ENCODE measurements at places on chromosomes 12 and 14.

DNA sequence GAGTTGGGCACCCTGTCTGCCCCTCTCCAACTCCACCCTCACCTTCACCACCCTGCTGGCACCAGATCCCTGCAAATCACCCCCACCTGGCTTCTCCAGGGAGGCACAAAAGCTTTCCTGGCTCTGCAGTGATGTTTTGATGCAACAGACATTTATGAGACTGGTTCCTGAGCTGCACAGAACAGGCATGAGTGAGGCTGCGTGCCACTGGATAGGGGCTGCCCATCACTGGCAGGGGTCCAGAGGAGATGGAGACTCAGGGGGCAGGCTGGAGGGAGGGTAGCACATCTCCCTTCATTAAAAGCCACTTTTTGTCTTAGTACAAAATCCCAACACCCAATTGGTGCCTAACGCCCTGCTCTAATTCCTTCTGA, 17.3 kb upstream of the ZDHHC22 start:
- no peak for DNase-seq

- DNase-seq = no peak
Observed at GRCh38 chr14:56147449-56147848, 29.2 kb downstream of the PELI2 start.

DNA sequence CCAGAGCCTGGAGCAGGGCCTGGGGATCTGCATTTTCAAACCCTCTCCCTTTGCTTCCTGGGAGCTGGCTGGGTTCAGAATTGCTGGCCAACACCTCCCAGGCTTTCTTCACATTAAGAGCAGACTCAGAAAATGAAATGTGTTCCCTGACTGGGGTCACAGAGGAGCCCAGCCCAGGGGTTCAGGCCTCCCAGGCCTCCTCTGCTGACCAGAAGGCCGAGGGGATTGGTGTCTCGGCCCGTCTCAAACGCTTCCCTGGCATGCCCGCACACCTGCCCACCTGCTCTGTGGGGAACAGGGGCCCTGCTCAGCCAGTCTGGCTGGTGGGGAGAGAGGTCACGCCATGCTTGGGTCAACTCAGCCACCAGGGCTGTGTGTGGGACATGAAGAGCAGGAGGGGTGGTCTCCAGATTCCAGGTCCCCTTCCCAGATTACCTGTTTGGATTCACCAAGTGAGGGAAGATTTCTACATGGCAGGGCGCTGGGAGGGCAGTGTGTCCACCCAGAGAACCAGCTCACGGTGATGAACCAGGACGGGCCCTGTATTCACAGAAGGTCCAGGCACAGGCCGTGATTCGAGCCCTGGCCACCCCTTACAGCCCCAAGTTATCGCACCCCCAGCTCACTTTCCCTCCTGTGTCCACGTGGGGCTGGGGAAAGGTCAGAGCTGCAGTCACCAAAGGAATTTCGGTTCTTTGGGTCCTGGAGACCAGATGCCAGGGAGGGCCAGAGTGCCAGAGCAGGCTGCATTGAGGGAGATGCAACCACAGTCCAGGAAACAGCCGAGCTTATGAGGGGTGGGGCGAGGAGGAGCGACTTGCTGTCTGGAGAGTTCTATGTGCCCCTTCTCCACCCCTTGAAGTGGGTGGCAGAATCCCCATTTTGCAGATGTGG, 55.2 kb upstream of the RIN3 start:
- no peak for DNase-seq

DNA sequence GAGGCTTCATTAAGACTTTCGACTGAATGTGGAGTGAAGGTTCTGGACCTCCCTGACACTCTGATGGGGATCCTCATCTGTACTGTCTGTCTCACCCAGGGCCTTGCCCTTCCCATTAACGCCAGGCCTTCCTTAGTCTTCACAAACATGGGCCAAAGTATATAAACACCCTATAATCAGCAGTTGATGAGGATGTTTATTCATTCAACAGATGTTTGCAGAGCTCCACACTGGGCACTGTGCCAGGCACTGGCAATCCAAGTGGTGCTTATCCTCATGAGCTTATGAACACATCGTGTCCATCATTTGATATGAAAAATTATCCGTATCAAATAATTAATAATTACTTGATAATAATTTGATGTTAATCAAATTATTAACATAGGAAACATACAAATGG, 454.4 kb downstream of the FUT8 start:
- no peak for DNase-seq

- DNase-seq = no peak
Observed at GRCh38 chr12:93773122-93773871, 96.1 kb downstream of the CRADD start.

DNA sequence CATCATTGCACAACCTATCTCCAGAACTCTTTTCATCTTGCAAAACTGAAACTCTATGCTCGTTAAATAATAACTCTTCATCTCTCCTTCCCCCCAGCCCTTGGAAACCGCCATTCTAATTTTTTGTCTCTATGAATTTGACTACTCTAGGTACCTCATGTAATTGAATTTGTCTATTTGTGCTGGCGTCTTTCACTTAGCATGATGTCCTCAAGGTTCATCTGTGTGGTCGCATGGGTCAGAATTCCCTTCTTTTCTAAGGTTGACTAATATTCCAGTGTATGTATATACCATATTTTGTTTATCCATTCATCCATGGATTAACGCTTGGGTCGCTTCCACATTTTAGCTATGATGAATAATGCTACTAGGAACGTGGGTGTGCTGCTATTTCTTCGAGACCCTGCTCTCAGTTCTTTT, 80.1 kb downstream of the PLXNC1 start:
- DNase-seq = no peak

- peak; percentile 67 for DNase-seq
Observed at GRCh38 chr12:105235732-105236476, at the start of gene APPL2. APPL2 (minus strand) TSS chr12:105236174; CDS start chr12:105236012, 162 bp downstream.

GRCh38 chr14:53979113-53979681, 22.6 kb upstream of the BMP4 start:
- no peak for DNase-seq

- no peak for DNase-seq
Observed at GRCh38 chr14:77681196-77682157, 26.3 kb downstream of the ALKBH1 start.

DNA sequence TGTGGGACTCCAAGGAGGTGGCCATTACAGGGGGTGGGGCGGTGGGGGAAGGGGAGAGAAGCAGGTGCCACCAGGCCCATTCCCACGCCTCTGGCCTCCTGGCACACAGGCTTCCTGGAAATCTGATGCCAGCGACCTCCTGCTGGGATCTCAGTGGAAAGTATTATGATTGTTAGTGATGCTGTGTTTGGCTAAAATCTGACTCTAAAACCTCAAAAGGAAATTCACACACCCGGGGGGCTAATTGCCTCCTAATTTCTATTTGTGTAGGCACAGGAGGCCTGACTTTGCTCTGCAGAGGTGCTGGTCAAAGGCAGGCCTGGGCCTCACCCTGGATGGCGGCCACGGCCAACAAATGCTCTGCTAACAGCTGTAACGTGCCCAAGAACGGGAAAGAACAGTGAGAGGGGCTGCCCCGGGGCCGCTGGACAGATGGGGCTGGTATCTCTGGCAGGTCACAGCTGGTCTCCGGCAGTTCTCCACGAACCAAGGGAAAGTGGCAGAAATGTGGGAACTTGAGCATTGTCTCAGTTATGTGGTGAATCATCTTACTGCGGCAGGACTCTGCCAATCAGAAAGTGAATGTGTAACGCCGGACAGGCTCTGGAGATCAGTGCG, 14.3 kb downstream of the FAM181A start:
- no peak for DNase-seq

DNA sequence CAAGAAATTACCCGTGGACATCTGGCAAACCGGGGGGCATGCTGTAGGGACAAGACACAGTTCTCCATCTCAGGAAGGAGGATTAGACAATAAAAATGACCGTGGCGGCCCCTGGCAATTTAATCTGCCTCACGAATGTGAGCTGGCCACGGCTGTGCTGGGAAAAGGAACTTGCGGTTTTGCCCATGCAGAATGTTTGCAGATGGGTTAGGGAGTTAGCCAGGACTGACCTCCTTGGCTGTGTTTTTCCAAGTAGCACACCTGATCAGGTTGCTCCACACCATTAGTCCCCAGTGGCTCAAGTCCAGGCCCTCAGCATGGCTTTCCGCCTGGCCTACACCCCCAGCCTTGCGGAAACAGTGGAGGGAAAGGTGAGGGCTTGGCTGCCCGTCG, 20.8 kb downstream of the TPCN1 start:
- DNase-seq = no peak

DNA sequence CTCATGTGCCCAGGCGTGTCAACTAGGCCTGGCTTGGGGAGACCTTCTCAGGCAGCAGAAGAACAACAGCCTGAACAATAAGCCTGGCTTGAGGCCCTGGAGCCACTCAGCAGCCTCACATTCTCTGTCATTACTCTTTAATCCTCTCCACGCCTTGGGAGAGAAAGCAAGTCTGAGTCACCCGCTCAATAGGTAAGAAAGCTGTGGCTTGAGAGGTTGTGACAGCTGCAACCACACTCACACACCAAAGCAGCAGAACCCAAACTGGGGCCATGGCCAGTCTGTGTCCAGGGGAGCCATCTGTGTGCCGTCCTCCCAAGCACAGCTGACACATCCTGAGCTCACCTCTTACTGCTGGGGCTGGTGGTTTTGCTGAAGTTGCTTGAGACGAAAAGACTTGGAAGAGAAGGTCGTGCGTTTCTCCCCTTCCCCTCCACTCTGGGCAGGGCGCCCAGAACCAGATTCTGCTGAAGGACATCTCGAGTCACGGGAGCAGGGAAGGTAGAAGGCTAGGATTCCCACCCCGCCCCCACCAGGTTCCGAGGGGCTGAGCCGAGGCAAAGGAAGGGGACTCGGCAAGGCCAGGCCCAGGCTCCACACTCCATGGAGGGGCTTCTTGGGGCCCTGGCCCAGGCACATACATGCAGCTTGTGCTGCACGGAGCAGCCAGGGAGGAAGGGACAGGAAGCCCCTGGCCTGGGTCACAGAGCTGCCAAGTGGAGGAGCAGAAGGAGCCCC, 5.5 kb downstream of the TMEM63C start:
- DNase-seq = no peak

DNA sequence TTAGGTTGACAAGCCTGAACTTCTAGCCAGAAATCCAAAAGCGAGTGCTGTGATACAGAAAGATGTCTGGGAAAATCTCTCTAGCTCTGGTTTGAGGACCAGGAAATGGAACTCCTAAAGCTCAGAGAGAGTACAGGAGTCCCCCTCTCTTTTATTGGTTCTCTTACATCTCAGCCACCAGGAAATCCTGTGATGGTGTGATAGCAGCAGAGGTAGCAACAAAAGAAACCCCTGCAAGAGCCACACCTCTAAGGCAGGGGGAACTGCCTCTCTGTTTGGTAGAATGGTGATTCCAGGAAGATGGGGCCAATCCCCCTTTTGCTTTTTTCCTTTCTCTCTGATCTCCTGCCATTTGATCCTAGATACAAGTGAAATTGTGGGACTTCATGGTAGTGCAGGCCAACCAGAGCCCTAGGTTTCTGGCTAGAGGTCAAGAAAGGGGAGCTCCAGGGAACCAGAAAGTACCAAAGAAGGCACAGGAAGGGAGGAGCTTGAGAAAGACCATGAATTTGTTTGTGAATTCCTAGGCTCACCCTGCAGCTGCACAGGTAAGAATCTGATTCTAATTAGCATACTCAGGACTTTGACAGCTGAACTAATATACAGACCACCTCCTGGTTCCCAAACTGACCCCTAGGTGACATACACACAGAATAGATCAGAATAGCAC, 88.5 kb downstream of the PAPLN start:
- DNase-seq = no peak
